Sigmoid colon (tissue), 7 donors: ENCODE measurements at places on chromosomes 3 and 15. TPM values are rescaled to one million over a fixed set of nuclear protein-coding genes. Genes with fewer than 3 reads are reported as not detected.

GRCh38 chr15:100536733-100537132 is 8.0 kb upstream of the CERS3 start:
- no peak for DNase-seq
- no peaks in the 10 kb centered on the region for H3K4me1 ChIP-seq
- H3K4me3 ChIP-seq: no peak overlapping the region
- no peaks in the 10 kb centered on the region for H3K27me3 ChIP-seq
- no peaks in the 10 kb centered on the region for H3K36me3 ChIP-seq

GRCh38 chr3:146164506-146164905 is 3.5 kb upstream of the PLOD2 start:
- H3K27ac ChIP-seq: no peak overlapping the region

DNA sequence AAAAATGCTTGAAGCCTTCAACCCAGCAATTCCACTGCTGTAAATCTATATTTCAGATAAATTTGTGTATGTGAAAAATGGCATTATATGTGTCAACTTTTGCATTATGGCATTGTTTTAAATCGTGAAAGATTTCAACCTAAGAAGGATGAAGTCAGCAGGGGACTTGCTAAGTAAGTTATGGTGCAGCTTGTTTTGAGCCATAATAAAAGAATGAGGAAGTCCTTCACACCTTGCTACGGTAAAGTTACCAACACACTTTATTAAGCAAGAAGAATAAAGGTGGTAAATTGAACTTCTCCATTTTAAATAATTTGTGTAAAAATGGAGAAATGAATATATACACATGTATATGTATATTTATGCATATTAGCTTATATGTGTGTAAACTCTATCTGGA is 371.4 kb downstream of the ROBO2 start:
- no peak overlapping the region for H3K4me3 ChIP-seq
- H3K27ac ChIP-seq: no peak overlapping the region

DNA sequence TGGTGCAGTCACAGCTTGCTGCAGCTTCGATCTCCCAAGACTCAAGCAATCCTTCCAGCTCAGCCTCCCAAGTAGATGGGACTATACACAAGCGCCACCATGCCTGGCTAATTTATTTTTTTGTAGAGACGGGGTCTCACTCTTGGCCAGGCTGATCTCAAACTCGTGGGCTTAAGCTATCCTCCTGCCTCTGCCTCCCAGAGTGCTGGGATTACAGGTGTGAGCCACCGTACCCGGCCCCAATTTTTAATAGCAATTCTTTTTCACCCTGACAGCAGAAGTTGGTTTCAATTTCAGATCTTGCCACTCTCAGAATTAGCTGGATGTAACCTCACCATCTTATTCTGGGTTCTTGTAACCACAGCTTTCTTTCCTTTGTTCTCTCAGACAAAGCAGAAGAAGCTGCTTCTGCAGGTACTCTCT is 64.8 kb downstream of the TRIM71 start:
- no peaks in the 10 kb centered on the region for H3K27me3 ChIP-seq
- no peak overlapping the region for H3K27ac ChIP-seq
- no peaks in the 10 kb centered on the region for H3K36me3 ChIP-seq

- DNase-seq: no peak
- no peak overlapping the region for H3K4me3 ChIP-seq
- H3K36me3 ChIP-seq: no peaks in the 10 kb centered on the region
- H3K27me3 ChIP-seq: no peaks in the 10 kb centered on the region
- no peaks in the 10 kb centered on the region for H3K4me1 ChIP-seq
Observed at GRCh38 chr3:166085164-166085856, 248.1 kb upstream of the BCHE start.

DNA sequence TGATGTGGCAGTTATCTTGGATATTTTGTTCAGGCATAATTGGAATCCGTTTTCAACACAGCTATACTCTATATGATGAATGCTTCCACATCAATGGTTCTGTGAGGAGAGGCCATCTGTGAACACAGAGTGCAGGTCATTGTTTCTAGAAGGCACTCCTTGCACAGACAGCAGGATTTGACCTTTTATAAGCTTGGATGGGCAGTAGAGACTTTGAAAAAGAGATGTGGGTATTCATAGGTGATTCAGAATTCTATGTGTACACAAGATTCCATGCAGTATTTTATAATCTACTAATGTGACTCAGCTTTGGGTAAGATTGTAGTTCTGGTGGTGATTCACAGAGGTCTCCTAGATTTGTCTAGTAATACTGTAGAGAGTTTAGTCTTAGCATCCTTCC is 12.5 kb downstream of the ARPP21 start:
- no peak for DNase-seq
- no peak overlapping the region for H3K4me3 ChIP-seq
- no peaks in the 10 kb centered on the region for H3K36me3 ChIP-seq
- no peak overlapping the region for H3K27ac ChIP-seq
- no peaks in the 10 kb centered on the region for H3K4me1 ChIP-seq
- H3K27me3 ChIP-seq: no peaks in the 10 kb centered on the region

GRCh38 chr3:58250093-58250707 is 12.6 kb downstream of the ABHD6 start:
- no peaks in the 10 kb centered on the region for H3K27me3 ChIP-seq
- no peak overlapping the region for H3K27ac ChIP-seq
- H3K4me1 ChIP-seq: no peaks in the 10 kb centered on the region
- H3K4me3 ChIP-seq: no peak overlapping the region

DNA sequence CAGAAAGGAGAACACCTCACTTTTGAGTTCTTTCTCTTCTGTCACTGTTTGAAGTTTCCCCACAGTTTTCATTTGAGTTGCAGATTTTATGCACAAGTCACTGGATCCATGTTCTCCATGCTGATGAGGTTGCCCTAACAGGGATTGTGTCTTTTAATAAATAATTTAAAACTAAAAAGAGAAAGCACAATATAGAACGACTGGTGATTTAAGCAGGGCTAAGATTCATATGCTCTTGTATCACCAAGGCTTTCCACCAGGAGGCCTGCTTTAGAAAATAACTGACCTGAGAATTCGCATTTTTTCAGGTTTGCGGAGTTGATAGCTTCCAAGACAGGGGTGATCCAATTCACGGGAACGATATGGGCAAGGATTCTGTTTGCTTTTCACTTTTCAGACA is 252.0 kb upstream of the VEPH1 start:
- H3K4me3 ChIP-seq: no peak overlapping the region
- no peaks in the 10 kb centered on the region for H3K4me1 ChIP-seq
- no peak overlapping the region for H3K27ac ChIP-seq
- no peaks in the 10 kb centered on the region for H3K36me3 ChIP-seq
- no peaks in the 10 kb centered on the region for H3K27me3 ChIP-seq

DNA sequence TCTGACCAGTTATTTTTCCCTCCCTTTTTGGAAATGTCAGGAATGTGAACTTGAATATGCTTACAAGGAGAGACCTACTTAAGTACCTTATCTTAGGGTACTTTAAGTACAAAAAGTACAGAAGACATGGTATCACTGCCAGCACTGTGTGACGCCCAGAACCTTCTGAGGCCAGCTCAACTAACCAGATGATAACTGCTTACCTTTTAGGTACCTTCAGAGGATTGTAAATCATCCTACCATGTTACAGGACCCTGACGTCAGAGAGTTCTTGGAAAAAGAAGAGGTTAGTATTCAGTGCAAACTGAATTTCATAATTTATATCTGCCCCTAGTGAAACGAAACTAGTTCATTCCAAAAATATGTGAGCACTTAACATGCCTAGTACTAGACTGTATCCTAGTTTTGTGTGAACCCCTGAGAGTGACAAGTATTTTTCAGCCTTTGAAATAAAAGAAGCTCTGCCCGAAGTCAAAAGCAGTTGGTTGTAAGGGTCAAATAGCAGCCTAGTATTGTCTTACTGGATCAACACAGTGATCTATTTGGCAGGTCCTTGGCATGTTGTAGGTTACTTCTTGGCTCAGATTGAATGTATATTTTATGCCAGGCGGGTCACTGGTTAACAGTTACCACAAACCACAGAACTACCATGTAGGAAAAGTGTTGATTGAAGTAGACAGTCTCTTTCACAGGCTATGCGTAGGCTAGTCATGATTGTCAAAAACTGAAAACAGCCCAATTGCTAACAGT is 23.8 kb upstream of the SNX22 start:
- no peak for DNase-seq
- H3K4me1 ChIP-seq: no peaks in the 10 kb centered on the region

- DNase-seq: no peak
- H3K36me3 ChIP-seq: no peaks in the 10 kb centered on the region
- H3K4me3 ChIP-seq: no peak overlapping the region
- no peaks in the 10 kb centered on the region for H3K27me3 ChIP-seq
- H3K27ac ChIP-seq: no peak overlapping the region
- H3K4me1 ChIP-seq: no peaks in the 10 kb centered on the region
Observed at GRCh38 chr3:160330109-160330508, 68.9 kb downstream of the IFT80 start.

Gene VIPR1
- total RNA-seq: 8.9 TPM

Gene AP3B2
- total RNA-seq: 2.5 TPM

Gene TRANK1
- 12.0 TPM for total RNA-seq
